ENCODE measurements at places on chromosomes 2 and 18.

DNA sequence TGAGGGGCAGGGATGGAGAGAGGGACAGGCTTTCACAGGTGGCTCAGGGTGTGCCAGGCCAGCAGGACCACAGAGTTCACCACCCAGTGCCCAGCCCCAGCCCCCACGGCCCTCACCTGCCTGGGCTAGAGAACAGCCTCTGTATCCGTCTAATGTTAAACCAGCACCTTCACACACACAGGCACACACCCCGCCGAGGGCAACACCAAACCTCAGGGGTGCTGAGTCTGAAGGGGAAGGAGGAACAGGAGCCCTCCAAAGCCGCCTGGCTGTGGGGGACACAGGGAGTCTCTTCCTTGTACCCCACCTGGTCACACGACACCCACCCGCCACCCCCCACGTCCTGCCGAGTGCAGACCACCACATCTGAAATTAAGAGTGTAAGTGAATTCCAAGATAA is 205.8 kb upstream of the SALL3 start:
- DNase-seq: no peak

DNA sequence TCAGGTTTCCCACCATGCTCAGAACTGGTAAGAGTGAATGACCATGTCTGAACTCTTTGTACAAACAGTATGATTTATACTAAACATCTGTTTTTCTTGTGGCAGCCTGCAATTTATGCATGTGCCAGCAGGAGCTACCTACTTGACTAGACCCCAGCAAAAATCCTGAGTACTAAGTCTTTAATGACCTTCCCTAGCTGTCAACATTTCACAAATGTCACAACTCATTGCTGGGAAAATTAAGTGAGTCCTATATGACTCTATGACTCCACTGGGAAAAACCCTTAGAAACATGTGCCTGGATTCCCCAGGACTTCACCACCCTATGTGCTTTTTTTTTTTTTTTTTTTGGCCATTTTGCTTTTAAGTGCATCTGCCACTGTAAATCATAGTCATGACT is 1225.8 kb downstream of the SUCLG1 start:
- DNase-seq: peak; percentile 9

DNA sequence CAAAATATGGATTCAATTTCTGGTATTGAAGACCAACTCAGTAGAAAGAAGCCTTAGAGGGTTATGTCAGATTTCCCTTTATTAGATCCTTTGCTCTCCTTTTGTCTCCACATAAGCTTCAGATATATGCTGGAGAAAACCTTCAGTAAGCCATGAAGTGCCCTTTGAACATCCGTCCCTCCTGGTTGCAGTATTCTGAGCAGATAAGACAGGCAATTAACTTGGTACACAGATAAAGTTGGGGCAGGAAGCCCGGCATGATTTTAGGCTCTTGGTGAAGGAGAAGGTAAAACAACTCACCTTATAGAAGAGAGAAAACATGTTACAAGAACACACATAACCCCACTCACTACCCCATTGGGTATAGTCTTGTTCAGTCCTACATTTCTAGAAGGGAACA is 76.4 kb downstream of the SRD5A2 start:
- DNase-seq: no peak

DNA sequence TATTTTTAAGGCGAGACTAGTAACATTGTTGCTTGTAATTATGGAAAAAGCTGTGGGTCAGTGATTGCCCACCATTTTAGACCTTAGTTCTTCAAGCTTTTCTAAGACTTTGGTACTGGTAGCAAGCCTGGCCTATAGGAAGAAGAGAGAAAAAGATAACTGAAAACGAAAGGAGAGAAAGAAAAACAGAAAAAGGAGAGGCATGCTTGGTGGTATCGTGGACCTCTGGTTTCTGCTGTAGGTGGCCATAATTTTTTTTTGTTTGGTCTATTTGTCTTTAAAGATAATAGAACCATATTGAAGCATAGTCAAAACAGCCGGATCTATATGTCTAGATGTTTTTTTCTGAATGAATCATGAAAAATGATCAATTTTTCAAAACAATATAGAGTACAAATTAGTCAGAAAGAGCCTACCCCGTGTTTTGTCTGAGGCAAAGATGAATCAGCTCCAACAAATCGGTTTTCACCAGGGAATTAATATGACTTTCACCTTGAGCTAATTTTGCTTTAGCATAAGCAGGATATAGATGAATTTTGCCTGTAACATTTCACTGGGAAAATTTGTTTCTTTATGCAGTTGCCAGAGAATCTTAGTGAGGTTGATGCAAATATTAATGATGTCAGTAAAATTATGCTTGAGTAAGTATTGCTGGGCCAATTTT is 45.7 kb downstream of the CCDC85A start:
- DNase-seq: no peak

DNA sequence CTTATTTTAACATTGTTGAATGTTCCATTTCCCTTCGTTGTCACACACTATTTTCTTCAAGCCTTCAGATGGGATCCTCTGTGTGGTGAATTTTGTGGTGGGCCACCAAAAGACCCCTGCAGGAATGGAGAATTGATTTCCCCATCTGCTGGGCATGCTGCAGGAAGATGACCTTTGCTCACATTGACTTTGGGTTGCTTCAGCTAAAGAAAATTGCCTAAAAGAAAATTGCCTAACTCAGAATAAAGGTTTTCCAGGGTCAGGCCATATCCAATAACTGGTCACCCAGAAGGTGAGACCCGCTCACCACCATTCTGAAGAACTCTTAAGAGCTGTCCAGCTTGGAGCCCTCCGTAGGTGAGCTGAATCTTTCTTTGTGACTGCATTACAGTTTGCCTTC is 192.5 kb downstream of the CDH7 start:
- DNase-seq: no peak

GRCh38 chr2:216871333-216871934 is 11.6 kb upstream of the TNP1 start:
- no peak for DNase-seq

- DNase-seq: peak; percentile 13
These were observed 73.0 kb upstream of the KCTD1 start for GRCh38 chr18:26621161-26622026.

DNA sequence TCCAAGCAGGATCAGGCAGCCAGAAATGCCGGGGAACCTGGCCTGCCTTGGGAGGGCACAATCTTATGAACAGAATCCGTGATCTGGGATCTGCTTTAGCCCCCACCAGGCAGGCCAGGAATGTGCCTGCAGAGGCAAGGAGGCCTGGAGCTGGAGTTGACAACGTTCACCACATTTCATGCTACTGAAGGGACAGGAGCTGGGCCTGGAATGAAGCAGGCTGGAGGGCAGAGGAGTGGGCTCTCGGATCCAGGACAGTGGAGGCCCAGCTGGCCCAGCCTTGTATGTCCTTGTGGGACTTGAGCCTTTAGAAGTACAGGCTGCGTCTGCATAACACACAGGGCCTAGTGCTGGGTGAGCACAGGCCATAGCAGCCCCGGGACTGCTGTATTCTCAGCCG is 91.8 kb downstream of the KLHL29 start:
- DNase-seq: no peak

GRCh38 chr18:73286584-73286983 is 418.8 kb upstream of the NETO1 start:
- no peak for DNase-seq

DNA sequence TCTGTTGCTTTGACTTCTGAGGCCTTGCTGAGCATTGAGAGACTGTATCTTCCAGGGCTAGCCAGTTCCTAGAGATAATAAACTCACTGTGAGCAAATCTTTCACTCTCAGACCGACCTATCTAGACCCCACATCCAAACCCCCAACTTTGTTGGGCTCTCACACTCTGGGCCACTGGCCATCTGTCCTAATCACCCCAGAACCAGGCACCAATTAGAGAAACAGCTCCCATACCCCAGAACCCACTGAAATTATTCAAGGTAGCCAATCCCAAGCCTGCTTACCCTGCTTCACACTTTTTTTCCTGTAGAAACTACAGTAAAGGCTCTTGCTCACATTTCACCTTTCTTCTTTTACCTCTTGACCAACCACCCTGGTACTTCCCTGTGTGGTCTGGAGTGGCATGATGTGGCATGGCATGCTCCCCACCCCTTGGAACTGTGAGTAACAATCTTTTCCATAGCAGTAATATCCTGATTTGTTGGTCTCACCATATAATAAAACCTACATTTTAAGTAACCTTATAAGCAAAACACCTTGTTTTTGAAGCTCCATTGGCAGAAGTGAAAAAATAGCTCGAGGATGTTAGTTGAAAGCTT is 55.2 kb downstream of the ANKRD12 start:
- DNase-seq: no peak

- no peak for DNase-seq
These were observed 293.0 kb upstream of the CDH2 start for GRCh38 chr18:28469946-28470345.

GRCh38 chr2:143776526-143777297 is 647.5 kb downstream of the ARHGAP15 start:
- DNase-seq: no peak

DNA sequence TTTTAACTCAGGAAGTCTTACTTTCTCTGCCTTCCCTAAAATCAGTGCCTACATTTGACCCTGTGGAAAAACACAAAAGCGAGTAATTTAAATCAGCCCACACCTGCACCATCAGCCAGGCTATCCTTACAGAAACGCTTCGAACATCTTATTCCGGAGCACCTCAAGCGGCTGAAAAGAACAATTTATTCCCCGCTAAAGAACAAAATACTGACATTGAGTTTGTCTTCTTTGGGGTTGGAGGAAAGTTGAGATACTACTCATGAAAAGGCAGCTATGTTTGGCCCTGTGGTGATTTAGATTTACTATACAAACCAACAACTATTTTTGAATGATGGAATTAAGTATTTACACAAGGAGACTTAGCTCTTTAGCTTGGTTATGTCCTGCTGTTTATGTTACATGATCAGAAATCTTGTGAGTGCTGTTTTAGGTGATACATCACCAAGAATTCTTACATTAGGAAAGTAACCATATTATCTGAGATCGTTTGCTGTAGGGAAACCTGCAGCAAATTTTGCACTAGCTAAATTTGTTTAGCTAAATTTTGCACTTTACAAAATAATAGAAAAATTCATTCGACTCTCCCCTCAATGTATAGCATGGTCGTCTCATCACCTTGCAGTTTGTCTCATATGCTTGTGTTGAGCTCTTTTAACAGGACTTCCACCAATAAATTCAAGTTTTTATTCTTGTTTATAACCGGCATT is 158.8 kb upstream of the SIX2 start:
- no peak for DNase-seq

DNA sequence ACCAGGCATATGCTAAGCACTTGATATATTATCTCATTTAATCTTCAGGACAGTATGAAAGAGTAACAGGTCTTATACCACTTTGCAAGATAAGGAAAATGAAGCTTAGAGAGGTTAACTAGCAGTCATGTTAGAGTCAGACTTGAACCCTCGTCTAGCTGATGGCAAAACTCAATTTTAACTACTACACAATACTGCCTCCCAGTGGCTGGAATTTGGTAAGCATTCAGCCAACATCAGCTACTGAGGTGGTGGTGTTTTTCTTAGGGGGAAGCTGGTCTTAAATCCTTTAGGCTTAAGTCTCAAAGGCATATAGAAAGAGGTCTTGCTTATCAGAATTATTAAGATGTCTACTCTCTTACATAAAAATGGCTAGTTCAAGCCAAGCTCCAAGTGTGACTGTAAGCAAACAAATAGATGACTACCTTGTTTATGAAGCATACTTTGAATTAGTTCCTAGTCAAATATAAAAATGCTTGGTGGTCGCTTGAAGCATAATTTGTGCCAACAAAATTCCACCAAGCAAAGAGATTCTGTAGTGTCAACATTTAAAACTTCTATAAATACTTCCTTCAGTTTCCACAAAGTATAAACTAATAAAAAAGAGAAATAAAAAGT is 325.4 kb upstream of the FIGN start:
- peak; percentile 40 for DNase-seq

- peak; percentile 98 for DNase-seq
These were observed 36.6 kb downstream of the FEZ2 start for GRCh38 chr2:36561237-36561944.

GRCh38 chr2:152097801-152098495 is 896 bp downstream of the CACNB4 start:
- peak; percentile 21 for DNase-seq

GRCh38 chr2:48205137-48205798 is 299.0 kb upstream of the FBXO11 start:
- DNase-seq: peak; percentile 32

DNA sequence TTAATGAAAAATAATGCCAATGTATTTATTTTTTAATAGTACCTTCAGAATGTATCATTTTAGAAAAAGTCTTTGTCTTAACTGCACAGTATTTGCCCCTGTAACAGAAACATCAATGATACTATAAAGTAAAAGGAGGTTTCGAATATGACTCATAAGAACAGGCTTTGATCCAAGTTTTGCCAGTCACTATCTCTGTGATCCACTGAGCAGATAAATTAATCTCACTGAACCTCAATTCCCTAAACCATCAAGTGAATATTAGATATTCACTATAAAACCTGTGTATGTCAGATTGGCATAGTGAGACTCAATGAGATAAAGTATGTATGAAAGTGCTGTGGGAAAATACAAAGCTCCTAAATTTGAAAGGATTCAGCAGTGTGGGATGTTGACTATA is 292.1 kb downstream of the EXOC6B start:
- DNase-seq: peak; percentile 50

GRCh38 chr2:239167011-239167673 is 233.7 kb downstream of the HDAC4 start:
- no peak for DNase-seq

DNA sequence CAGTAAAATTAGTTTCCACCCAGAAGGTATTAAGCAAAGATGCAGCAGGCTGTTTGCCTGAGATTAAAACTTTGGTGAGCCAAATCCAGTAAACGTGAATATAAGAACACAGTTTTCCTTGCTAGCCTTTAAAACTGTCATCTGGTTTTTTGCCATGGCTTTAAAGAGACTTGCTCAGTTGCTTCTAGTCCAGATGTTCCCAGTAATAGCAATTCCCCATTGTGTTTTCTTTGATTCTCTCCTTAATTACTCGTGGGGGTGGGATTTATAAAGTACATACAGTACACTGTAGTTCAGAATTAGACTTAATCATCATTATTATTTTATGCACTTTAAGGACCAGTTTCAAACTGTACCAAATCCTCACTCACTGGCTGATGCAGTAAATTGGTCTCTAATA is 303.5 kb upstream of the ZNF804A start:
- no peak for DNase-seq

Measured in fibroblast of skin of back (primary cell).